NCI-H1417 treated with DMSO at 0.1 percent for 48 hours (cell line): ENCODE measurements at places on chromosomes 11 and 22.
A peak's percentile ranks its signal among the peaks of the same experiment; 100 is the strongest.

DNA sequence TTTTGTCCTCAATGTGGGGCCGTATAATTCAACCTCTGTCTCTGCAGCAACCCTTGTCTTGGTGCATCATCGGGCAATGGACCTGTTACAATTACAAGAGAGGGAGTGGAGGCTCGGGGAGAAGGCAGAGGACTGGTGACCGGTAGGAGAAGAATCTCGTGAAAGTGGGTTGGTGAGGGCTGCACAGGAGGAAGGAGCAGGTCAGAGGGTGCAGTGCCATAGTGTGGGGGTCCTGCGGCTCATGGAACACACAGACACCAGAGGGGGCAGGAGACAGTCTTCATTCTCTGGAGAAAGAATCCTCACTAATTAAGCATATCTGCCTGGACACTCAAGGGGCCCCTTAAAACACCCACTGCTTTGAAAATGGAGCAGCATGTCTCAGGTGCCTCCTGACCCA is 174.7 kb upstream of the B3GAT1 start:
- no peak for DNase-seq

DNA sequence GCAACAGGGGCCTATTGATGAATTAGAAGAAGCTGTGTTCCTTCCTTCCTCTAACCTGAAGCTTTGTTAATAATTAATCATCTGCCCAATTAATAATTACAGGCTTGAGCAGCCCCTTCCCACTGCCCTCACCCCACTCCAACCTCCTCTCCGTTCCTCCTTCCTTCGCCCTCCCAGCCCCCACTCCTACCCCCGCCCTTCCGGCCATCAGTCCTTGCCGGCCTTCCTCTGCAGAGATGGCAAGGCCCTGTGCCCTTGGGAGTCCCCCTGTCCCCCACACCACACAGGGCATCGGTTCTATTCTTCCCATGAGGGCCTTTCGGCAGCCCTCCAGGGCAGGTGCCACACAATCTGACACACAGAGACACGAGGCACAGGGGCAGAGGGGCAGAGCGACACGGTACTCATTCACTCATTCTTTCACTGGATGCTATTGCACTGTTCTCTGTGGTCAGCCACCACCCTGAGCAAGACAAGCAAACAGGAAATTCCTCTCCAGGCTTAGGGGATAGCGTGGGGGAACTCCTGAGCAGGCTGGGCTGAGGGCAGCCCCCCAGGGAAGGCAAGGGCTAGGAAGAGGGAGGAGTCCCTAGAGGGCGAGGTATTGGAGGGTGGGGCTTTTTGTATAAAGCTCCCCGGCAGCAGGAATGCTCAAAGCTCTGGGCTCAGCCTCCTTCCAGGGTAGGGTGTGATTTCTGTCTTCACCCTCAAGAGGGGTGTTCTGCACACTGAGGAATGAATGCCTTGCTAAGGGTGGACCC is 14.7 kb downstream of the MGAT3 start:
- DNase-seq: no peak

DNA sequence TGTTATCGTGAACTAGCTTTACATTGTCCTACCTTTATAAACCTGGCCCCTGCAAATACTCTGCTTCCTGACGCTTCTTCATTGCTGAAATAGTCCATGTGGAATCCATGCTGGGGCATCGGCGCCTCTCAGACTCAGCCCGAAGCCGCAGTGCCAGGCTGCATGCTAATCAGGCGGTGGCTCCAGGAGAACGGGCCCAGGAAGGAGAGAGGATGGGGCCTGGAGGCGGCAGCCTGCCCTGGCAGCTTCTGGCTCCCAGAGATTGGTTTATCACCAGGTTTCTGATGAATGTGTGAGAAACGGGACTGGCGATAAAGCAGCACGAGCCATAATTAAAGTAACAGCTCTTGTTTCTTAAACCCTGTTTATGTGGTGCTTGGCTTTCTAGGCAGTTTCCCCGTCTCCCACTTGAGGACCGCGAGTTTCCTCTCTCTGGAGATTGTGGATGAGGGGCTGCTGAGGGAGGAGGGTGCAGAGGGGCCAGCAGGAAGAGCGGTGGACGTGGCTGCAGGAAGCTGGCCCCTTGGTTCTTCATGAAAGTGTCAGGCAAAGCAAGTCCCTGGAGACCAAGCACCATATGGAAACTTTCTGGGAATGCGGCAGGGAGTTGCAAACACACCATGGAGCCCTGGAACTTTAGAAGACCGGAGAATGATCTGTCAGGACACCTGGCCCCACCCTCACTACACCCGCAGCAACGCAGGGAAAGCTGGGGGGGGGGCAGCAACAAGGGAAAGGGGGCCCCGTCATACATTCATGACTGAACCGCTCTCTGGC is 93.4 kb downstream of the NTM start:
- no peak for DNase-seq

DNA sequence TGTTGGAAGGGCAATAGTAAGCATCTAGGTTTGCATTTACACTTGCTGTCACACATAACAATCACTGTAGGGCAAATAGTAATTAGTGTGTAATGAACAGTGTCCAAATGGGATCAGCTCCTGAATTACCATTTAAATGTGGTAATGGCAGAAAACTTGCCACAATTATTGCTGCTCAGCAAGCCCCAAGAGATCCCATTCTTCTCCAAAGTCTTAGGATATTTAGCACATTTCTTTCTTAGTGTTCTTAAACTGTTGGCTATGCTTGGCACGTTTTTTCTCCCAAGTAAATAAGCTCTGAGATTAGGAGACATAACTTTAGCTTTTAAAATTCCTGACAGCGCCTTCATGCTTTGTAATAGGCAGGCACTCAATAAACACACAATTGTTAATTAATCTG is 1037.0 kb downstream of the DLG2 start:
- no peak for DNase-seq

- DNase-seq: no peak
Measured at GRCh38 chr11:100719809-100720221, 32.7 kb downstream of the ARHGAP42 start.

- no peak for DNase-seq
Measured at GRCh38 chr11:45664376-45665205, 831 bp downstream of the CHST1 start.

GRCh38 chr11:69396051-69396947 is 85.2 kb upstream of the LINC01488 start:
- DNase-seq: no peak

- DNase-seq: no peak
Measured at GRCh38 chr22:40415531-40416266, 45.3 kb downstream of the SGSM3 start.

DNA sequence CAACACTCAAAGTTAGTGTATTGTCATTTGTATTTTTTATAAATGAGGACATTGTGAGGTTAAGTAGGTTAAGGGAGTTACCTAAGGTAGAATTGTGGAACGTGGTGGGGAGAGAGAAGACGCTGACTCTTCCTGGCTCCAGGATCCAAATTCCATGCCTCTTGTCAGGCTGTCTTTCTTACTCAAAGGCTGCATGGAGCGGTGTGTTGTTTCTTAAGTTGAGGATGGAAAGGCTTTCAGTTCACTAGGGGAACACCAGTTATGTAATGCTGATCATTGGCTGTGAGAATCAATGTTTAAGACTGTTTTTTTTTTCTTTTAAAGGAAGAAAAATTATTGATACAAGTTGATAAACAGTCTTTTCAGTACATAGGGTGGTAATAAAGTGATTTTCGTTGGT is 2.9 kb downstream of the UBE2L3 start:
- no peak for DNase-seq

GRCh38 chr11:109197656-109198055 is 224.3 kb upstream of the C11orf87 start:
- no peak for DNase-seq

DNA sequence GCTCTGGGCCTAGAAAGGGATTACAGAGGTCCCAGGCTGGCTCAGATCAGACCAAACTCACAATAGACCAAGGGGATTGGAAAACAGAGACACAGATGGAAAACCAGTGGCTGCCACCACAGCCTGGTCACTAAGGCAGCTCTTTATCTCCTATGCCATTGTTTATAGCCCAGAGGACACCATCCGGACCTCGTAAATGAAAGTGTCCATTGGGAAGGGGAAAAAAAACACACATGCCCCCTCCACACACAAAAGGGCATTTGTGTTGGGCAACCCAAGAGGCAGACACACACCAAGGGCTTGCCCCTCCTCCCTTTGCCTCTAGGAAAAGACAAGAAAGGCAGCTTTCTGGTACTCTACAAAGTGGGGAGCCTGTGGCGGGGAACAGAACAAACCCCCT is 85.9 kb downstream of the GAB2 start:
- no peak for DNase-seq

- DNase-seq: no peak
Measured at GRCh38 chr11:120780239-120780638, 243.7 kb upstream of the TBCEL start.

GRCh38 chr11:69101115-69101791 is 52.5 kb downstream of the TPCN2 start:
- DNase-seq: peak; percentile 13

- DNase-seq: no peak
Measured at GRCh38 chr11:106479646-106480045, 402.2 kb downstream of the AASDHPPT start.

DNA sequence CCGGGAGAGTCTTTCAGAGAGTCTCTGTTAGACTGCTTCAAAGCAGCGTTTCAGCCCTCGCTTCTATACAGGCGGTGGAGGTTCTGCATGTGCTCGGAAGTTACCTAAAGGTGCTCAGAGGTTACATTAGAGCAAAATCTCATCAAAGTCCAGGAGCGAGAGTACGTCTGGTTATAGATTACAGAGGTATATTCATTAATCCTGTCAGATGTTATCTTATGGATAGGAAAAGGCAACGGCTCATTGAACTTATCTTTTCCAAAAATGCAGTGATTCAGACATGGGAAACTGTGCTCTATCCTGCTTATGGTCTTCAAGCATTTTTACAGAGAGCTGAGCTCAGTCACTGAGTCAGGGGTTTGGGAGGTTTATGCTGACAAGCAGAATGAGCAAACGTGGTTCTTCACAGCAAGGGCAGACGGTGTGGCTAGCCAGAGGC is 9.1 kb upstream of the ZBED5 start:
- no peak for DNase-seq

GRCh38 chr11:48008951-48009270 is 28.6 kb downstream of the PTPRJ start:
- DNase-seq: no peak

DNA sequence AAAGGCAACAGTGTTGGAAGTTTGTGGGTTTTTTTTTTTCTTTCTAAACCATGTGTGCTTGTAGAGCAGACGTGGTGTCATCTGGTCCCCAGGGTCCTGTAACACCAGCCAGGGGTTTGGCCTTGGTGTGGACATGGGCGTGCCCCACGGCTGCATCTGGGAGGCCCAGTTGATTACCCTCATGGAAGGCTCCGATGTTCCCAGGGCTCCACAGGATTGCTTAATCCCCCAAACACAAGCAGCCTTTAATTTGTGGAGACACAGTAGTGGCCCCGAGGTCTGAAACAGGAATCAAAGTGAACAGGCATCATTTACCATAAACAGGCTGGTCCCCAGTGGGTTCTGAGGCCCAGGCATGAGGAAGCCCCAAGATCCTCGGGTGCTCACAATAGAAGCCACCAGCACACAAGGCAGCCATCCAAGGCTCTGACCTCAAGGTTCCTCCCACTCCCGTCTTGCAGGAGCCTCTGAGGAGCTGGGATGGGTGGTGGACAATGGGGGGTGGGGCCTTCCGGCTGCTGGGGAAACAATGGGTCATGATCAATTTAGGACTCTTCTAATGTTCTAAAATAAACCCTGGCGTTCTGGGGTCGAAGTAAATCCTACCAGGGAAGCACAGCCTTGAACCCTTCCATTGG is 115.0 kb upstream of the CD82 start:
- no peak for DNase-seq

- DNase-seq: no peak
Measured at GRCh38 chr11:125341676-125342075, 154.4 kb downstream of the FEZ1 start.

- no peak for DNase-seq
Measured at GRCh38 chr11:418343-419247, 3.8 kb upstream of the SIGIRR start.

DNA sequence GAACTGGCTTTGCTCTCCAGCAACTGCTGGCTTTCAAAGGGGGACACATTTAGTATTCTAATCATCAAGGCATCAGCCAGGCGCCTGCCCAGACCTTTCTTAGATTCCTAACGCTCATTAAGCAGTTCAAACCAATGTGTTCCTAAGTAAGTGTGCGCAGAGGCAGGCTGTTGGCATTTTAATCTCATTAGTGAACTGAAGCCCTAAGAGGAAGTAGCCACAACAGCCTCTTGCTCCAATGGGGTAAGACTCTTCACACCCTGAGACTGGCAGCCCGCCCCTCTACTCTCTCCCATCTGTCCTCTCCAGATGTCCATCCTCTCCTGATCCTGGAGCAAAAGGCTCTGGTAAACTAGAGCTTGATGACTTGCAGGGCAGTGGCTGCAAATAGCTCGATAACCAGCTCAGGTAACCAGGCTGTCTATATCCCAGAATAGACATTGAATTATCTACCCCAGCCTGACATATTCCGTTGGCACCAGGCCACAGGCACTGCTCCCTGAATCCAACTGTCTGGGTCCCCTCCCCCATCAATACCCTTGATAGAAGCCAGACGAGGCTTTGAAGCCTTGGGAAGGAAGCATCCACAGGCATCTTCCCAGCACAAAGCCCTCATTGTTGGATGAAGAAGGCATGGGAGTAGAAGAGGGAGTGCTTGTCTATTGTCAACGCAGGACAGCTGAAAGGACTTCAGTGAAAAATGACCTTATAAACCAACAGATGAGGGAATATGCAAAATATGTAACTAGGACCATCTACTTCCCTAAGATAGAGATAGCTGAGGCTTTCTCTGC is 321.1 kb downstream of the TENM4 start:
- DNase-seq: no peak

DNA sequence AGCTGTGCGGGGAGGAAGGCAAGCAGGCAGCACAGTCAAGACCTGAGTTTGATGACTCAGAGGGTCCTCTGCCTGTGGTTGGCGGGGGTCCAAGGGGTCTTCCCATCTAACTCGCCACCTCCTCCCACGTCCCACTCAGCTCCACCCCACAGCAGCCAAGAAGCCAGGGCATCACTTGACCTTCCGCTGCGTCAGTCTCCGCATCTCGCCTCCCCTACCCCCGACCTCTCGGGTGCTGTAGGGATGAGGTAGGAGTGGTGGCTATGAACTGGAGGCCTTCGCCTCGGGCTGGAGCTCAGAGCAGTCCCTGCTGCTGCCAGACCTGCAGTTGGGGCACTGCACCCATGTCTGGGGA is 90.6 kb downstream of the CDKN1C start:
- DNase-seq: no peak

DNA sequence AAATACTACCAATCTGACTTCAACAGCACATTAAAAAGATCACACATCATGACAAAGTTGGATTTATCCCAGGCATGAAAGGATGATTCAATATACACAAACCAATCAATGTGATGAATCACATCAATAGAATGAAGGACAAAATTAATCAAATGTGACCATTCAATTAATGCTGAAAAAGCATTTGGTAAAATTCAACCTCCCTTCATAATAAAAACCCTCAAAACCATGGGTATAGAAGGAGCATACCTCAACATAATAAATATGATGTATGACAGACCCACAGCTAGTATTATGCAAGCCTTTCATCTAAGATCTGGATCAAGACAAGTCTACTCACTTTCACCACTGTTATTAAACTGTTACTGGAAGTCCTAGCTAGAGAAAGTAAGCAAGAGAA is 921.7 kb upstream of the RAG2 start:
- DNase-seq: no peak

GRCh38 chr11:103325686-103326069 is 216.5 kb downstream of the DYNC2H1 start:
- DNase-seq: no peak

GRCh38 chr11:47234669-47235100 is 13.9 kb downstream of the ACP2 start:
- no peak for DNase-seq
